HCT116 (cell line): ENCODE measurements at places on chromosomes 11 and 22.

DNA sequence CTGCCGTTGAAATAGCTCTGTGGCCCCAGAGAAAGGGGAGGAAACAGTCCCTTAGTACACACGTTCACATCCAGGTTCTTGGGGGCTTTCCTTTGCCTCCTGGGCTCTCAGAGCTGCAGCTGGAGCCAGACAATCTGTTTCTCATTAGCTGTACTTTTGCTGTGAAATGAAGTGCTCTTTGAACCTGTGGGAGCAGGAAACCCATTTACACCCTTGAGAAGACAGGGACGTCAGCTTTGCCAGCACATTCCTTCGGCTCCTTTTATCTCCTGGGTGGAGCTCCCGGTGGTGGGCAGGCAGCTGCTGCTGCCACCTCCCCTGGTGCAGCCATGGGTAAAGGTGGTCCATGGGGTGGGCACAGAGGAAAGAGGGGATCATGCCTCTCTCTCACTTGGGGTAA, 80.6 kb upstream of the TIMP3 start:
- DNase-seq: no peak
- H3K36me3 ChIP-seq: no peaks in the 10 kb centered on the region
- H3K27me3 ChIP-seq: no peaks in the 10 kb centered on the region
- no peak overlapping the region for H3K4me3 ChIP-seq
- no peak overlapping the region for H3K27ac ChIP-seq

- no peaks in the 10 kb centered on the region for H3K27me3 ChIP-seq
- H3K27ac ChIP-seq: no peak overlapping the region
- H3K4me1 ChIP-seq: peaks cover 25% of the 10 kb centered on the region
- no peak for DNase-seq
Measured at GRCh38 chr11:86062719-86063118, 6.2 kb downstream of the PICALM start.

DNA sequence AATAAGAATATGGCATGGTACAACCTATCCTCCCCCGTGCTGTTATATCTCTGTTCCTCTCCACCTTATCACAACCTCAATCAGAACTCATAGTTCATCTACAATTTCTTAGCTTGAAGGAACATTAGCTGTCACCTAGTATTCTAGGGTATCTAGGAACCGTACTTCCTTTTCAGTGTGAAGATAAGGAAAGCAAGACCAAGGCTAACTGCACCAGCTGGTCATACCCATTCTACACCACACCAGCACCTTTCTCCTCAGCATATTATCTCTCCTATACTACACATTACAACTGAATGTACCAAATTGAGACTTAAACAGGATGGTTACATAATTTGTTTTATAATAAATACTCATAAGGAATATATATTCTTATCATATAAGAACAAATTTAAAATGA, 73.1 kb downstream of the ARHGAP32 start:
- no peaks in the 10 kb centered on the region for H3K27me3 ChIP-seq
- no peak overlapping the region for H3K4me3 ChIP-seq
- no peak overlapping the region for H3K27ac ChIP-seq
- peaks cover 12% of the 10 kb centered on the region for H3K4me1 ChIP-seq

GRCh38 chr22:22703203-22703570, 58.8 kb downstream of the GGTLC2 start:
- H3K27ac ChIP-seq: no peak overlapping the region
- H3K27me3 ChIP-seq: no peaks in the 10 kb centered on the region
- no peaks in the 10 kb centered on the region for H3K36me3 ChIP-seq
- no peak for DNase-seq
- no peak overlapping the region for H3K4me3 ChIP-seq
- H3K4me1 ChIP-seq: no peaks in the 10 kb centered on the region

DNA sequence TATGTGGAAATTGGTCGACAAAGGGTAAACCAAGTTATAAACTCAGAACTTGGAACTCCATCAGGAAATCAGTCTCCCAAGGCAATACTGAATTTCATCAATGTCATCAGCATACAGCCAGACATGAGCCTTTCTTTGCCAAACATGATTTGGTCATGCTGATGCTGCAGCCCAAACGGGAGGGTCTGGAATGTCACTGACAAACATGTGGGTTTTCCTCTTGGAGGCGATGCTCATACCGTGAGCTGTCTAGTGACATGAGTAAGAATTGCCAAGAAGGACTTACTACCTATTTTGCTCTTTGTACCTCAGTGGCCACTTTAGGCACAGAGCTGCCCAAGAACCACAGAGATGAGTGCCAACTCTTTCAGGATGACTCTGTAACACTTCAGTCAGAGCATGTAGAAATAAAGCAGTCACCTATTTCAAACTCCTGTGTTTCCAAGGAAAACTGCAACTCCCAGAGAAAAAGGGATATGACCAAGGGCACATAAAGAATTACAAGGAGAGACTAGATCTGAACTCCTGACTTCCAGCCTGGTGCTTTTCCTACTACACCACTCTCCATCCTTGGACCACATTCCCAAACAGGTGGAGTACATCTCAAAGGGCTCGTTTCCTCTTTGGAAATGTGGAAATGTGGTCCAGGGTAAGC, 24.3 kb upstream of the MRGPRX2 start:
- no peaks in the 10 kb centered on the region for H3K27me3 ChIP-seq
- no peaks in the 10 kb centered on the region for H3K36me3 ChIP-seq
- no peak for DNase-seq

DNA sequence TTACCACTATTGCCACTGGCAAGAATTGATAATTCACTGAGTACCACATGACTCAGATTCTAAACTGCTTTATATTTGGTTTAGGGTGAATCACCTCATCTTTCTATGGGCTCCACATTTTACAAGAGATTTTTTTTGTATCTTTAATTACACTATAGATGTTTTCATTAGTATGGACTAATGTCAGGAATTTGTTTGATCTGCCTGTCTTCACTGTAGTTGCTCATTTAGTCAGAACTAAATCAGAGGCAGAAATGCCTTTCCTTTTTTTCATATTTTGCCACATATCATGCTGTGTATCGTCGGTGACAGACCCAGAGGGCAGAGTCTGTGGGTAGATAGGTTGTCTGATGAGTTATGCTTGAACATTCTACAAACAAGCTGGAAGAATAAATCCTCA, 524.1 kb downstream of the METTL15 start:
- H3K4me3 ChIP-seq: no peak overlapping the region
- no peak overlapping the region for H3K27ac ChIP-seq
- no peaks in the 10 kb centered on the region for H3K36me3 ChIP-seq
- H3K4me1 ChIP-seq: no peaks in the 10 kb centered on the region

- H3K27ac ChIP-seq: no peak overlapping the region
- peaks cover 16% of the 10 kb centered on the region for H3K36me3 ChIP-seq
- no peak for DNase-seq
- peaks cover 7% of the 10 kb centered on the region; the same call in 1 of the 2 replicates for H3K4me1 ChIP-seq
Measured at GRCh38 chr11:64208796-64209562, 2.5 kb downstream of the FERMT3 start.

DNA sequence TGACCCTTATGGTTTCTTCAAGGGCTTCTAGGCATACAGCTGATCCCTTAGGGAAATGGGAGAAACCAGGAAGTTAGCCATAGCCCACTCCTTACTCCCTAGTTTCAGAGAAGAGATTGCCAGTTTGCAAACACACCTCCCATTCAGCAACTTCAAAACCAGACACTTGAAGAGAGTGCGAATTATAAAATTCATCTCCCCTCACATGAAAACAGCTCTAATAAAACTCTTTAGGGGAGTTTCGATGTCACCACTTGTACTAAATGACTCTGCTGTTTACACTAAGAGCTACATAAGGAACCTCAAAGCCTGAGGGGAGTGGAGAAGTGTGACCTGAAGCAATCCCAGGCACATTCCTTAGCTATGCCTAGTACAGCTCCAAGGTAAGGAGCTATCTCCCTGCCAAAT, 8.3 kb downstream of the LGR4 start:
- H3K4me3 ChIP-seq: no peak overlapping the region
- H3K27me3 ChIP-seq: no peaks in the 10 kb centered on the region
- DNase-seq: no peak
- no peaks in the 10 kb centered on the region for H3K36me3 ChIP-seq
- no peaks in the 10 kb centered on the region; the same call in 1 of the 2 replicates for H3K4me1 ChIP-seq

DNA sequence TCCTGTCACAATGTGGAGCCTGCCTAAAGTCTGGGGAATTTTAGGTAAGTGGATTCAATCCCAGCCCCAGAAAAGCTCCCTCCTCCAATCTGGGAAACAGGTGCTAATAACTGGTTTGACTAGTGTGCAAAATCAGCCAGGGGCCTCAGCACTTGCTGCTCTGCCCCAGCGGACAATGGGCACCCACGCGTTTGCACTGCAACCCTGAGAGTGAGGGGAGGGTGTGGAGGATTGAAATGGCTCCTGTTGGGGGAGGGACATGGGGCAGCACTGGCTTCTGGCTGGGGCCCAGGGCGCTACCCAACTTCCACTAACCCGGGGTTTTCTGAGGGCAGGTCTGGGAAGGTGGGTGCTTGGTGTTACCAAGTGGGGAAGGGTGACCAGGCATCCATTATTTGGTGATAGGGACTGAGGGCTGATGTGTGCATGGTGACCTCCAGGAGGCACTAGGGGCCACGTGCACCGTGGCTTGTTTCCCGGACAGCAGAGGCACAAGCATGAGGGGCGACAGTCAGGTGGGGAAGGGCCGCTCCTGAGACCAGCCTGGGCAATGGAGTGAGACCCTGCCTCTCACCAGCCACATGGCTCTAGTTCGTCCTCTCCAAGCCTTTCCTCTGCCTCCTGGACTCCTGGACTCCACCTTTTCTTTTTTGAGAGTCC, 4.3 kb upstream of the PNPLA5 start:
- H3K36me3 ChIP-seq: no peaks in the 10 kb centered on the region
- no peak for DNase-seq
- peaks cover 2% of the 10 kb centered on the region; the same call in 1 of the 2 replicates for H3K4me1 ChIP-seq
- no peak overlapping the region for H3K4me3 ChIP-seq
- no peak overlapping the region for H3K27ac ChIP-seq

DNA sequence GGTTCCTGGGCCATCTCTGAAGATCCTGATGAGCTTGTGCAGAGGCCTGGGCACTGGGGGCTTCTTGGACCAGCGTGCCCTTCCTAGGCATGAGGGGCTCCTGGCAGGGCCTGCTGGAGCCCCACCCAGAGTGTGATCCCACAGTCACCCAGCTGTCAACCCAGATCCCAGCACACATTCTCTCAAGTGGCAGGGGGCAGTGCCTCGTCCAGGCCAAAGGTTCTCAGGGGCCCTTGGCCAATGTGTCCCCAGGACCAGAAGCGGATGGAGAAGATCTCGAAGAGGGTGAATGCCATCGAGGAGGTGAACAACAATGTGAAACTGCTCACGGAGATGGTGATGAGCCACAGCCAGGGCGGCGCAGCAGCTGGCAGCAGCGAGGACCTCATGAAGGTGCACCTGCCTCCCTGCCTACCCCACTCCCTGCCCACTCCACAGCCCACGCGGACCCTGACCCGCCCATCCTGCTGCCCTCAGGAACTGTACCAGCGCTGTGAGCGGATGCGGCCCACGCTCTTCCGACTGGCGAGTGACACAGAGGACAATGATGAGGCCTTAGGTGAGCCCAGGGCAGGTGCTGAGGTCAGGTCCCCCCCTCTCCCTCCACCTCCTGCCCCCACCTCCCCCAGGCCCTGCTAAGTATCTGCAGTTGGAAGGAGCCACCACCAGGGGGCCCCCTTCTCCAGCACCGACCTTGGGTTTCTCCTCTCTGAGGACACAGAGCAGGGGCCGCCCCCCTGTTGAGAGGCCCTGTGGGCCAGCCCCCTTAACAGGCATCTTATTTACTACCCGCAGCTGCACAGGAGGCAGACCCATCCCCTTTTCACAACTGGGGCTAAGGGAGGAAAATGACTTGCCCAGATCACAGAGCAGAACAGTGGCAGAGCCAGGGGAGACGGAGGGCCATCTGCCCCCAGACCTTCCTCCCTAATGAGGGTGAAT, 14.7 kb downstream of the GGA1 start:
- no peaks in the 10 kb centered on the region for H3K4me1 ChIP-seq
- DNase-seq: no peak
- no peaks in the 10 kb centered on the region for H3K27me3 ChIP-seq
- peaks cover 23% of the 10 kb centered on the region for H3K36me3 ChIP-seq
- no peak overlapping the region for H3K4me3 ChIP-seq

DNA sequence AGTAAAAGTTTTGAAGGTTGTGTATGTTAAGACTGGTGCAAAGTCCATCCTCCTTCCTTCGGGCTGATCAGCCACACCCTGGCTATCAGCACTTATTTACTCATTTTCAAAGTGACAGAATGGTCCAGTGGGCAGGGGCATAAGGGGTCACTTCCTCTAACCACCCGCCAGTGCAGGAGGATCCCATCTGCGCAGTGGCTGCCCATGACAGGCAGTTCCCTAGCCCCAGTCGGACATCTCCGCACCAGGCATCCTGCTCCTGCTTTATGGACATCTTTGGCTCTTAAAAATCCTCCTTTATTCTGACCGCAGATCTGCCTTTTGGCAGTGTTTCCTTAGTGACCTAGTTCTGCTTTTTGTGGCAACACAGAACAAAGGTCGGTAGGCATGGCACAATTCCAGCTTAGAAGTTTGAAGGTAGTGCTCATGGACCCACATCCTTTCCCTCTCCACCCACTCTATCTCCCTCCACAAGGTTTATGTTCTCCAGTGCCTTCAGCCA, 55.9 kb downstream of the BMAL1 start:
- no peaks in the 10 kb centered on the region for H3K27me3 ChIP-seq
- H3K4me1 ChIP-seq: peaks cover 78% of the 10 kb centered on the region
- peak overlapping the region; percentile 10 for H3K4me3 ChIP-seq
- H3K36me3 ChIP-seq: no peaks in the 10 kb centered on the region

DNA sequence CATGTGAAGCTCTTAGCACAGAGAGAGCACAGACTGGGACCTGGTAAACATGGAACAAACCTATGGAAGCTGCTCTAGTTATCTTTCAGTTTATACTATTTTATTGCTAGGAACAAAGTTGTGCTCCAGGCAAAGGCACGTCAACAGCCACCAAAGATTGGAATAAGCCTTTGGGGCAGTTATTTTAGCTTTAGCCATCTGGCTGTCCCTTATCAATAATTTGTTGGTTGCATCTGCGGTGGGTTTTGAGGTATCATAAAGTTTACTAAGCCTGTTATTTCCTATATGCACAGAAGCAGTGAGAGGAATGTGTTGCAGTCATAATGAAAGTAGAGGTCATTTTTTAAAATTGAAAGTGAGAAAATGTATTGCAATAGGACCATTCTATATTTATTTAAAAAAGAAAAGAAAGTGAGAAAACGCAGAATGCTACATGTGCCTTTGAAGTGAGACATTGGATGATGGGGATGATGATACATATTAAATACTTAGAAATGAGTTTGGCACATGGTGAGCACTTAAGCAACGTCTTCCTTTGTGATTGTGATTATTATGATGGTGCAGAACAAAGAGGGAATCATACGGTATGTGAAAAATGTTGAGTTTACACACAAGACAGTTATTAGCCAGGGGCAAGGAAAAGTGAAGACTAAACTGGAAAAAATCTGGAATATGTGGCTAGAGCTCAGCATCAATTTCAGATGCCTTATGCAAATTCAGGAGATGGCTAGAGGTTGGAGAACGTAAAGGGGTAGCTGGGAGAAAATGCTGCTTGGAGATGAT, 58.3 kb downstream of the PRR5L start:
- DNase-seq: no peak
- no peak overlapping the region for H3K27ac ChIP-seq
- H3K4me3 ChIP-seq: no peak overlapping the region
- H3K4me1 ChIP-seq: no peaks in the 10 kb centered on the region
- no peaks in the 10 kb centered on the region for H3K36me3 ChIP-seq
